ENCODE measurements at places on chromosomes 2 and 18.

DNA sequence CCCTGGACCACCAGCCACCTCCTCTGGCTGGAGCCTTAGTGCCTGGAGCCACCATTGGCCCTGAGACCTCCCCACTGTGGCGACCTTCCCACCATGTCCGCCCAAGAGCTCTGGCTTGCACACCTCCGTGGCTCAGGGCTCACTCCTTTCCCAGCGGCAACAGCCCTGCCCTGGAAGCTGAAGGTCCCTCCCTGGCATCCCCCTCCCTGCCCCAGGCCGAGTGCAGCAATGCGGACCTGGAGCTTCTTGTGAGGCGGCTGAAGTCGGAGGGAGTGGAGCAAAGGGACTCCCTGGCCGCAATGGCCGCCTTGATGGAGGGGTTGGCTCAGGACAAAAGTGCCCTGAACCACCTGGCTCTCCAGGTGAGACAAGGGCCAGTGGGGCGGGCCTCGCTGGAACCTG, 28.6 kb downstream of the CROCC2 start:
- no peak for DNase-seq

DNA sequence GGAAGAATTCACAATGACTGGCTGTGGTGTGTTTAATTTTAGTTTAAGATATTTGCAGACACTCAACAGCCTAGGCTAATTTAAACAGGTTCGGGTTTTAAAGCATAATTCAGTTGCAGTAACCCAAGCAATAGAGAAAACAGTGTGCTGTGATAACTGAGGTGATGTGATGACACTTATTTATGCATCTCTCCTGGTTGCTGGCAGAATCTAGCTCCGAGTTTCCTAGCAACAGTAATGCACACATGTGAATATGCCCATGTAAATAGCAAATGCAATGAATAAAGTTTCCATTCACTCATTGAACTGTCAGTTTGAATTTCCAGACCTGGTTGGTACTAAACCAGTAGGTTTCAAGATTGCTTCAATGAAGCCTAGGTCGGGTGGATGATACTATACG, 426.5 kb downstream of the TMX3 start:
- no peak for DNase-seq

DNA sequence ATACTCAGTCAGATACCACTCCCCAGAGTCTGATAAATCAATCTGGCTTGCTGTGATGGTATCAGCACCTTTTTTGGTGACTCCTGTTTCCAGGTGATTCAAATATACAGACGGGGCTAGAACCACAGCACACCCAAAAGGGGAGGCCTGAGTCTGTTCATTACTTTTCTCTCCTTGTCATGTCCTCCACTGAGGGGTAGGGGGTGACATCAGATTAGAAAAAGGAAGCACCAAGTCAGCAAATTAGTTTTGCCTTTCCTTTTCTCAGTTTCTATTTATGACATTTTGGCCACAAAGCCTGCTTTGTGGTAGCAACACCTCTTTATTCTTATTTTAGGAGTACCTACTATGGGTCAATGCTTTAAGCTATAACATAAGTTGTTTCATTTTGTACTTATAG, 127.4 kb downstream of the CCDC102B start:
- DNase-seq: no peak

DNA sequence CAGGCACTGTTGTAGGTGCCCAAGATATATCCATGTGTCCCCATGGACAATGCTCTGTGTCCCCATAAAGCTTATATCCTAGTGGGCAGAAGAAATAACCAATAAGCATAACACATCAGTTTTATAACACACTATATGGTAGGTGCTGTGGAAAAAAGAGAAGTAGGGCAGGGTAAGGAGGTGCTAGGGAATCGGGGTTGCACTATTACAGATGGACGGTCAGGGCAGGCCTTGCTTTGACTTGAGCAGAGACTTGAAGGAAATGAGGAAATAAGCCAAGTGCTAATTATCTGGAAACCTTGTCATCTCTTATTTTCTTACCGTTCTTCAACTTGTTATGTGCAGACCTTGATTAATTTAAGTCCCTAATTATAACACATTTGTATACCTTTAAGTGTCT, 82.0 kb downstream of the PHLPP1 start:
- DNase-seq: no peak

GRCh38 chr2:233691443-233692433, 952 bp upstream of the UGT1A6 start:
- no peak for DNase-seq

DNA sequence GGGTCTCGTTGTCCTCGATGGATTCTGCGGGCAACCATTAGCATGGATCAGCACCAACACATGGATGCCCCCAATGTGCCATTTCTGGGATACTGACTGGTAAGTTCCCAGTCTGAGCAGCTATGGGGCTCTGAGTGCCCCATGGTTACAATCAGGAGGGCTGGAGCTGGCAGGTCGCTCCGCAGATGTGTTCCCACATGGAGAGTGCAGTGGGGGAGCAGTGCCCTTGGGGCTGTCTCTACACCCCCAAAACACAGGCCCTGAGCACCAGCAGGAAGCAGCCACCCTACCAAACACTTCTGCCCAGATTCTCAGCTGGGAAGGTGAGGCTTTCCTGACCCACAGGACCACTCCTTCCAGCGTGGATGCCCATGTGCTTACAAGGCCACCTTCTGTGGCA, 8.0 kb downstream of the NGEF start:
- no peak for DNase-seq

DNA sequence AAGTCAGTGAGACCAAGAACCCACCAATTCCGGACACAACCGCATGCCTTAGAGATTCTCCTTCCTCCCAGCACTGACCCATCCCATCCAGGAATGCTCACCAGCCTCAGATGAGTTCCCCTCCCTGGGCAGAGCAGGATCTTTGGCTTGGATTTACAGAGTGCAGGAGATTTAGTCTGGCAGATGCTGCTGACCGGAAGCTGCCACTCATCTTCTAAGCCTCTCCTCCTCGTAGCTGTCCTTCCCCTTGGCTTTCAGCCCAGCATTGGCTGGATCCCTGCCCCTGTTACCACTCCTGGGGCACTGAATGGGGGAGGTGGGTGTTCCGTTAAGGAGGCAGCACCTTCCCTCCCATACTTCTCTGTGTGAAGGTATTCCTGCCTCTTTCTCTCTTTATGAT, 53.2 kb downstream of the VWA3B start:
- no peak for DNase-seq

DNA sequence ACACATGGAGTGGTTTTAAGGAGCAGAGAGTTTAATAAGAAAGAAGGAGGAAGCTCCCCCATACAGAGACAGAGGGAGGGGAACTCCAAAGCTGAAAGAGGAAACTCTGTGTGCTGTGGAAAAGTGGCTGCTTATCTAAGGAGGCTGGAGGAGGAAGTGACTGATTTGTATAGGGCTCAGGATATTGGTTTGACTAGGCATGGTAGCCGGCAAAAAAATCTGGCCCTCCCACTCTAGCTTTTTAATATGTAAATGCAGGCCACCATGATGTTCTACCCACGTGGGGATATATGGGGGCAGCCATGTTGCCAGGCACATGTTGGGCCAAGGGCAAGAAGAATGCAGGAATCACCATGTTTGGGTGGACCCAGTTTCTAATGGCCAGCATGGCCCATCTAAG, 64.3 kb downstream of the HNMT start:
- no peak for DNase-seq

- DNase-seq: no peak
Observed at GRCh38 chr2:61451178-61451577, 19.7 kb downstream of the USP34 start.

- peak; percentile 37 for DNase-seq
Observed at GRCh38 chr2:105789745-105790460, 45.2 kb downstream of the NCK2 start.

GRCh38 chr2:159933727-159934049, 128.7 kb downstream of the PLA2R1 start:
- DNase-seq: no peak

DNA sequence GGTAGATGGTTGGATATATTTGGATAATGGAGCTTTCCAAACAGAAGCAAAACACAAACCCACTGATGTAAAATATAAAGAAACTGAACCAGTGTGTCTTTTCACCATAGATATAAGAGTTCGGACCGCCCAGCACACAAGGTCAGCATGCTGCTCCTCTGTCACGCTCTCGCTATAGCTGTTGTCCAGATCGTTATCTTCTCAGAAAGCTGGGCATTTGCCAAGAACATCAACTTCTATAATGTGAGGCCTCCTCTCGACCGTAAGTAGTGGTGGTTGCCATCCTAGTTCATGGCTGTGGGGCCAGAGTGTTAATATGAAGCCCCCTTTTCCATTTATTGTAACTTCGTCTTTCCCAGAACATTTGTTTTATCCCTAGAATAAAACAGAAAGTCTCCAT, 125.2 kb upstream of the LYPD6 start:
- DNase-seq: no peak

DNA sequence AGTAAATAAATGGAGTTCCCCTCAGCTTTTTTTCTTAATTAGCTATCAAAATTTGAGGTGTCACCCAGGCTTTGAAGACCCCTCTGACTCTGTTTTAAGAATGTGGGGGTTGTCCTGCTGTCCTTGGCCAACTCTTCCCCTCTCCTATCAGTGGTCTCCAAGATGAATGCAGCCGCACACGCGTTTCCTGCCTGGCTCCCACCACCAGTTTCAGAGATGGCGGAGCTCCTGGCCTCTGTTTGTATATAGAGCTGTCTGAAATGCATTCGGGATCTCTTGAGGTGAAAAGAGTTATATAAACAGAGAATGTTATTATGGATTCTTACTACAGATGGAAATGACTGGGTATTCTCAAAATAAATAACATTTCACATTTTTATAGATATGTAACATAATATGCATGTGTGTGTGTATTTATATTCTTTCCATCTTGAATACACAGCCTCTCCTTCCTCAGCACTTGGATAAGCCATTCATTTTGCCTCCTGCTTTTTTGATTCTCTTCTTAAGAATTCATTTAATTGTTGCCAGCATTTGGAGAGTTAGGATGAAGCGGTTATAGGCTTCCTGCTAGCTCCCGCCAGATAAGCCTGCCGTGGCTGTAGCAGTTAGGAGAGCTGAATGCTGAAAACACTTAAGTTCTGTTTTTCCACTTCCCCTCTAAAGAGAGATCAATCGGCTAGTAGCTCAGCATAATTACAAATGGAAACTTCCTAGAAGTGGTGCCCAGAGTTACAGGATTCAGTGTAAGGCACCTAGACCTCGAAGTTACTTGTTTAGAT, 659.3 kb upstream of the FANCL start:
- no peak for DNase-seq

DNA sequence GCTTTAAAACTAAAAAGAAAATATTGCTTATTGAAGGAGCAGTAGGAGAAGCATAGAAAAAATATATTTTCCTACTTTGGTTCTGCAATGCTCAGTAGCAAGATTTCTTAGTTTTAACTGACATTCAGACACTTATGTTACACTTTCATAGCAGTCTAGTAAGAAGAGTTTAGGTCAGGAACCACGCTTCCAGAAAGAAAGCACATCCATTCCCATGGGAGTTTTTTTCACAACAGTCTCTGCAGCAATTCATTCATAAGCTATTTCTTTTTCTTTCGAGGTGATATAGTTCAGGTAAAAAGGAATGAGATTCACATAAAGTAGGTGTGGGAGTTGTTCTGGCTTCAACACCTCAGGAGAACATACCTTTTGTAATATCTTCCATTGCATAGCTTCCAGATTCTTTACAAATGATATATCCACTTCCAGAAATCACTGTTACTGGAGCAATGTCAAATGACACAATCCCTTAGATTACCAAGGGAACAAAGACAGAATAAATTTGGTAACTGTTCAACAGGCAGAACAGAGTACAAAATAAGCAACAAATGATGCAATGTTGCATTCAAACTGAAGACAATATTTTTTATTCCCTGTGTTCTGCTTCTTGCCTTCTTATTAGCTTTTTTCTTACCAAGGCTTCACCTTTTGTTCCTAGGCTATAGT, 95.2 kb upstream of the GULP1 start:
- no peak for DNase-seq

- no peak for DNase-seq
Observed at GRCh38 chr18:22796113-22796512, 137.0 kb upstream of the RBBP8 start.

DNA sequence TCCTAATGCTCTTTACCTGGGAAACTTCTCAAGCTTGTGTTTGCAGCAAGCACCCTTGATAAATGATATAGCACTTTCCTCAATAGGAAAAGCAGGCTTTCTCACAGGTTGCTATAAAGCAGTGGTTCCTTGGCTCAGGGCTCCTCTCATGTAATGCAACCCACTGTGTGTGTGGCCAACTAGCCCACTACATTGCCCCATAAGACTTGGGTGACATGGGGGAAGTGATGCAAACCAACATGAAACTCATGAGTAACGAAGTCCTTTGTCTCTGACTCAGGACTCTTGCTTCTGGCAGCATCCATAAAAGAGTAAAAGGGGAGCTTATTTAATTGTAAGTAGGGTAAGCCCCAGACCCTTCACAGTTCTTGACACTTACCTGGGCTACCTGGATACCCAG, 106.9 kb downstream of the COL4A4 start:
- DNase-seq: no peak

- no peak for DNase-seq
Observed at GRCh38 chr18:76361219-76361618, 133.8 kb downstream of the ZNF516 start.

DNA sequence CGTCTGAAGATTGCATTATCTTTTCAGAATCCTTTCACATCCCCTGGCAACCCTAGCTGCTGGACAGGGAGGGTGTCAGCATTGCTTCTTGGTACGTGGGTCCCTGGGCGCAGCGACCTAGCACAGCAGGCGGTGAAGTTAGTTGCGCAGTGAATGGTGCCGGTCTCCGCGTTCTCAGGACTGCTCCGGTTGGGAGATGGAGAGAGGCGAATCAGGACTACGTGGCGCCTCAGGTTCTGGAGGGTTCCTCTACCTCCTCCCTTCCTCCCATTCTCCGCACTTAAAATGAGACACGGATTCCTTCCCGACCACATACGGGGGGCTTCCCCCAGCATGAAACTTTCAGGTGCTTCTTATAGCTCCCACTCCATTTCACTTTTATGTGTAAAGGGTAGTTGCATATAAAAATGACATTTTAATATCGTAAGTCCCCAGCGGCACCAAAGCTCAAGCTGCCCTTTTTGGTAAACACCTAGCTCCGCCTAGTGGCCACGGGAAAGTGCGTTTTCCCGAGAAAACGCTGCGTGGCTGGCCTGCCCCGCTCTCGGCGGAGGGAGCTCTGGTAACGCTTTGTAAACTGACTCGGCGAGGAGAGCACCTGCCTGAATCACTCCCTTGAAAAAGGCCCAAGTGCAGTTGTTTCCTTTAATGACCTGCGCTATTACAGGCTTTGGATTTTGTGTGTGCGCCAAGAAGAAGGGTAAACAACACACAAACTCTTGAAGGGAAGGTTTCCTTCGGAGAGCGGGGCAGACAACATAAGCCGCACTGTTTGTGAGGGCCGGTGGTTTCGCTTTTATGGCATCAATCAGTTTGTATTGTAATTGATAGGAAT, 32.9 kb upstream of the INHBB start:
- DNase-seq: peak; percentile 80

DNA sequence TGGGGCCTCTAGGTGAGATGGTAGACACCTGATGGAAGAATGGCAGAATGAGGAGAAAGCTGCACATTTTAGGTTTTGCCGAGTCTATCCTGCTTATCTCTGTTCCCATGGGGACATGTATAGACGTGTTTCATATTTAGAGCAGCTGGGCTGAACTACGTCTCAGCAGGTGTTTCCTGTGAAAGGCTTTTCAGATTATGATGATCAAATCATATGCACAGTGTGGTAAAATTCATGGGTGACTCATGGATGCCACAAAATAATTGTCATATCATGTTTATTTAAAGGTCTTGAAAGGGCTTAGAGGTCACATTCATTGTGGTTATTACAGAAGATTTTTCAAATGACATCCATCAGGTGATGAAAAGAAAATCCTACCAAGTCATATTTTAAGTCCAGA, 90.5 kb downstream of the ICOS start:
- no peak for DNase-seq

GRCh38 chr2:143329288-143329687, 200.1 kb downstream of the ARHGAP15 start:
- no peak for DNase-seq
